ENCODE measurements at places on chromosomes 4 and X.
A peak's percentile ranks its signal among the peaks of the same experiment; 100 is the strongest.

- DNase-seq: peak; percentile 31
These were observed 25.2 kb upstream of the FGFR3 start for GRCh38 chr4:1767770-1768366.

DNA sequence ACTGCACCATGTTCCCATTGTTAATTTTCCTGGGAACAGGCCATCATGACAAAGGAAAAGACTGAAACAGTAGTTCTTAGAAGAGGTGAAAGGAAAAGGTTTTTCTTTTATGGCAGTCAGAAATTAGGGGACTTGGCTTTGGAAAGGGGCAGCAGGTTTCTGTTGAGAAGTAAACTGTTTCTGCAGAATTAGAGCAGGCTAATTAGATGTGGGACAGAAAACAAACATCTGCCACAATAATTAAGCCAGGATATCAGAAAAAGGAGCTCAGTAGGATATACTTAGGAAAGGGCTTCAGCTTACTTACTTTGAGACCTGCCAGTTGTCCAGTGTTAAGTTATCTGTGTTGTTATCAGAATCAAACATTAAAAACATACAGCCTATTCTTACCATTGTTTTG lies 36.7 kb upstream of the STPG2 start:
- DNase-seq: no peak

GRCh38 chr4:76563454-76564122 lies 128.6 kb downstream of the SHROOM3 start:
- no peak for DNase-seq

DNA sequence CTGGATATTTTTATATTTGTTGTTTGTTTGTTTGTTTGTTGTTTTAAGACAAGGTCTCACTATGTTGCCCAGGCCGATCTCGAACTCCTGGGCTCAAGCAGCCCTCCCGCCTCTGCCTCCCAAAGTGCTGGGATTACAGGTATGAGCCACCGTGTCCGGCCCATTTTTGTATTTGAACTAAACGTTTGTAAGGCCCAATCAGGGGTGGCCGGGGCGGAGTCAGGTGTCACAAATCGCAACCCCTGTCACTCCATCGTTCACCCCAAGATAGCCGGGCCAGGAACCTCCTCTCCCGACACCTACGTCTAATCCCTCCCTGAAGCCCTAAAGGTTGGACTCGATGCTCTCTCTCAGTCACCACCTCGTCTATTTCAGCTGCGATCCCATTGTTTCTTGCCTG lies 722 bp upstream of the EFHC2 start:
- peak; percentile 42 for DNase-seq

DNA sequence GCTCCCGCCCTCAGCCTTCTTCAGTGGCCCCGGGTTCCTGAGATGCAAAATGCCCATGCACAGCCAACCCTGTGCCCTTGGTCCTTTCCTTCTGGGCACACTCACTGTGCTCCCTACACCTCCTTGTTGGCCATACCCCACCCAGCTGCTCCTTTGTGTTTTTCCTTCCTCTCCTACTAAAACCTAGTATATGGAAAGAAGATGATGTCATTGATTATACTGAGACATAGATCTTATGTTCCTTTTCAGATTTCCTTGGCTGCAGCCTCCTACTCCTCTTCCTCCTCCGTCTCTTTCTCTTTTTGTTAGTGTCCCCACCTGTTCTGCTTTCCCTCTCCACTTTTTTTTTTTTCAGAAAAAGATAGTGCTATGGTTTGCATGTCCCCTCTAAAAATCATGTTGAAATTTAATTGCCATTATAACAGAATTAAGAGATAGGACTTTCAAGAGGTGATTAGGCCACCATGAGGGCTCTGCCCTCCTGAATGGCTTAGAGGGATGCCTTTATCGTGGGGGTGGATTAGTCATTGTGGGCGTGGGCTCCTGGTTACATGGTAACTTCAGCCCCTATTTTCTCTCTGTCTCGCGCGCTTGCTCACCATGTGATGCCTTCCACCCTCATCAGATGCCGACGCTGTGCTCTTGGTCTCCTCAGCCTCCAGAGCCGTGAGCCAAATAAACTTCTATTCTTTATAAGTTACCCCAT lies 254.9 kb upstream of the GATB start:
- DNase-seq: no peak

- DNase-seq: no peak
These were observed 999 bp downstream of the NAP1L5 start for GRCh38 chr4:88696630-88697029.

DNA sequence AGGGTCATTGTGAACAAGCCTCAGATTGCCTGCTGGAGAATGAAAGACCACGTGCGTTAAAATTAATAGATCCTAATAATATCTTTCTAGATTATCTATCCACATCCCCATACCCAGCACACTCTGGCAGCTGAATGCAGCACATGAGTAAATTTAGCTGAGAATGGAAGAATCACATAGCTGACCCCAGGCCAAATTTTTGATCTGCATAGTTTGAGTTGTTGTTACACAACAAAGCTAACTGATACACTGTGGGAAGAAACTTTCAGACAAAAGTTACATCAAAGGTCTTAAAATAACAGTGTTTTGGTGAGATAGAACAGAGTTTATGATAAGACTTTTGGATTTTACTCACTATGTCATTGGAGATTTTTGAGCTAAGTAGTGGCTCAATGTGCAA lies 72.4 kb upstream of the ANXA10 start:
- no peak for DNase-seq

DNA sequence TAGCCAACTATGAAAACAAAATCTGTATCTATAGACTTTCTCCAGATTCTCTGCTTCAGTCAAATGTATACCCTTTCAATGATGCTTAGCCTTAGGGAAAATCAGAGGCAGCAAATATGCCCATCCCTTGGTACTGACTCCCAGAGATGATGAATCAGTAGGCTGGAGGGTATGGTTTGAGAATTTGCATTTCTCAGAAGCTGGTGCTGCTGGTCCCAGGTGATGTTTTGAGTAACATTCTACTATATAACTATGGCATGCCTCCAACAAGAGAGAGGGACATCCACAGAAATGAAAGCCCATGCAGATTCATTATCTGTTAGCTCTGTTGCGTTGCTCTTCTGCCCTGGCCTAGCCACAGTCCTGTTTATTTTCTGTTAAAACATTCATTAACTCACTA lies 13.6 kb downstream of the TNIP3 start:
- DNase-seq: no peak

GRCh38 chrX:1491851-1492349 lies 39.2 kb upstream of the ASMTL start:
- peak; percentile 90 for DNase-seq

DNA sequence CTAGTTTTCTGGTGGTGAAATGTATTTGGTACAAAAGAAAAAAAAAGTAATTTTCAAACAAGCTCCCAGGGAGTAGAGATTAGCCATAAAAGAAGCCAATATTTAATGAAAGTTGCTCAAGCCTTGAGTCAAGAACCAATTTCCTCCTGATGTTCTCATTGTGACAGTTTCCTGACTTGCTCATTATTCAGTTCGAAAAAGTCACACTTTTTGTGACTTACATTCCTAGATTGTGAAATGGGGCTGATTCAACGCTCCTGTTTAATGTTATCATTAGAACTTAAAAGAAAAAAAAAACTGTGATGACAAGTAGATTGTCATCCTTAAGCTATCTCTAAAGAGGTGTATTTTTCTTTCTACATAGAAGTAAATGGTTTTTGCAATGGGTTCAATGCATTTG lies 122.6 kb upstream of the BMPR1B start:
- DNase-seq: no peak

- DNase-seq: peak; percentile 55
These were observed 51.7 kb downstream of the TMEM154 start for GRCh38 chr4:152628128-152628527.

- DNase-seq: no peak
These were observed 267.4 kb downstream of the IL1RAPL1 start for GRCh38 chrX:28854637-28855036.

- no peak for DNase-seq
These were observed 37.0 kb downstream of the NAP1L5 start for GRCh38 chr4:88660446-88661294.

GRCh38 chrX:108947205-108947604 lies 210.8 kb upstream of the IRS4 start:
- no peak for DNase-seq

GRCh38 chr4:91829531-91829930 lies 474.2 kb upstream of the GRID2 start:
- no peak for DNase-seq

- no peak for DNase-seq
These were observed 151.0 kb downstream of the C4orf33 start for GRCh38 chr4:129246910-129247461.
